NCI-H524 treated with DMSO at 0.1 percent for 48 hours (cell line): ENCODE measurements at places on chromosomes 11 and 22.

- DNase-seq, result no peak
Observed at GRCh38 chr11:130737041-130737830, 179.0 kb downstream of the SNX19 start.

- no peak for DNase-seq
Observed at GRCh38 chr11:123052901-123053721, 8.8 kb downstream of the HSPA8 start.

- DNase-seq, result no peak
Observed at GRCh38 chr11:1158681-1159487, 1.1 kb downstream of the MUC5AC start.

DNA sequence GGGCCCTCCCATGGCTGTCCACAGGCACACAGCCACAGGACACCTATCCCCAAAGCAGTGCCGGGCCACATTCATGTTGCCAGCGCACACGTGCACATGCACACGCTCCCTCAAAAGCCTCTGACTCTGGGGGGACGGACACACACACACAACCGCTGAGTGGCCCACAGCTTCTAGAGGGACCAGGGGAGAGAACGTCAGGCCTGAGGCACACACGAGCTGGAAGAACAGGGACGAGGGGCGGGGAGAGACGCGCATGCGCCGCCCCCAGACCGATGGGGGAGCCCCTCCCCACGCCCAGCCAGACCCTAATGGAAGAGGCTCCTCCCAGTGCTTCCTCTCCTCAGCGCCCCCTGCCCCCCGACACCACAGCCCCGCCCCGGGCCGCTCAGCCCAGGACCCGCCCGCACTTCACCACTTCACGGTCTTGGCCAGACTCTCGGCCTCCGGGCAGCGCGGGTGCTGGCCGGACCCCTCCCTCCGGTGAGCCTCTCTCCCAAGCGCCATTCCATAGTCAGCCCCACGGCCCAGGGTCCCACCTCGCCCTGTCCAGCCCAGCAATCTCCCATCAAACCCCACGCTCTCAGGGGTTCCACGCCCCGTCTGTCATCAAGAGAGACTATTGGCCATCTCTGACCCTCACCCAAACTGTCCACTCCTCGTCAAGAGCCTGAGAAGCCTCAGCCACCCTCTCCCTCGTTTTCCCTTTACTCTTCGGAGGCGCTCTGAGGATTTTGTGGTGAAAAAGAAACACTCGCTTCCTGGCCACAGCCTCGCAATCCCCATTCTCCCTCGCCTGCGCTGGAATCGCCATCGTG lies 11.7 kb downstream of the NRXN2 start:
- DNase-seq, result no peak
